ENCODE measurements at places on chromosomes 2 and 18. TPM values are rescaled to one million over a fixed set of nuclear protein-coding genes. Genes with fewer than 3 reads are reported as not detected.

Gene ANTXR1
- not detected for polyA plus RNA-seq

Gene RND3
- not detected for polyA plus RNA-seq

Gene SYT4
- polyA plus RNA-seq, result not detected

Gene CLHC1
- polyA plus RNA-seq, result 1.3 TPM

Gene CDH2
- polyA plus RNA-seq, result not detected

Gene CNGA3
- not detected for polyA plus RNA-seq

Gene SLC23A3
- polyA plus RNA-seq, result 0.18 TPM

Data from naive B cell (primary cell).